NCI-H1417 (cell line): ENCODE measurements at places on chromosomes 1 and 21.

DNA sequence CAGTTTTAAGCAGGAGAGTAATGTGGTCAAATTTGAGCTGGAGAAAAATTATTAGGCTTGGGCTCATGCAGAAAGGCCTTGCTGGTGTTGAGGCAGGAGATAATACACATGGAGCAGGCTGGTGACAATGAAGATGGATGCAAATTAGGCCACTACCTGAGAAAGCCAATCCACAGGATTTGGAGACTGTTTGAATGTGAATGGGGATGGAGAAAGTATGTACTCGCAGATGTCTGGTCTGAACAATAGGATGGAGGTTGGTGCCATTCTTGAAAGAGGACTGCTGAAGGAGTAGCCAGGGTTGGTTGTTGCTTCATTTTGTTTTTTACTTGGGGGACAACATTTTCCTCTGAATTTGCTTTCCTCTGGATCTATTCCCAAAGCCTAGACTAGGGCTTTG, 8.0 kb upstream of the KIRREL1 start:
- DNase-seq: no peak

DNA sequence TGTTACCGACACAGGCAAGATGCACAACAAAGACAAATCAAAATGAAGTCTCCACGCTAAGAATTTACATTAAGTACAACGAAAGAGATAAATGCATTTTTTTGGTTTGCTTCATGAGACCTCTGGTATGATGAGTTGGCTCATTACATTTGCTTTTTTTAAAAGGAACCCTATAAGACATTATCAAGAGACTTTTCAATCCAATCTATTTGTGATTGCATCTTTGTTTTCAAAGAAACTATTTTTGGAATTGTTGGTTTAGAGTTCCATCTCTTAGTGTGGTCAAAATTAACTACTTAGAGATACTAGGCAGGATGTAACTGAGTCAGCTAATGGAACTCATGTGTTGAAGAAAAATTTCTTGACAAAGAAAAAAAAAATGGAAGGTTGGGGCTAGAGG, 200.1 kb downstream of the ZC3H11B start:
- no peak for DNase-seq

GRCh38 chr1:12359359-12360133, 129.7 kb downstream of the VPS13D start:
- no peak for DNase-seq

DNA sequence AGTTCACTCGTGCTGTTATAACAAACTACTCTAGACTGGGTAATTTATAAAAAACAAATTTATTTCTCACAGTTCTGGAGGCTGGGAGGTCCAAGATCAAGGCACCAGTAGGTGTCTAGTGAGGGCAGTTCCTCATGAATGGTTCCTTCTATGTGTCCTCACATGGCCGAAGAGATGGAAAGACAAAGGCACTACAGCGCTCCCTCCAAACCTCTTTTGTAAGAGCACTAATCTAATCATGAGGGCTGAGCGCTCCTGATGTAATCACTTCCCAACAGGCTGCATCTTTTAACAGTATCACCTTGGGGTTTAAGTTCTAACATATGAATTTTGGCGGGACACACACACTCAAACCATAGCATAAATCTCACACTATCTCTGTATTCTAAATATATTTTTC, 54.0 kb upstream of the KANK4 start:
- DNase-seq: no peak

DNA sequence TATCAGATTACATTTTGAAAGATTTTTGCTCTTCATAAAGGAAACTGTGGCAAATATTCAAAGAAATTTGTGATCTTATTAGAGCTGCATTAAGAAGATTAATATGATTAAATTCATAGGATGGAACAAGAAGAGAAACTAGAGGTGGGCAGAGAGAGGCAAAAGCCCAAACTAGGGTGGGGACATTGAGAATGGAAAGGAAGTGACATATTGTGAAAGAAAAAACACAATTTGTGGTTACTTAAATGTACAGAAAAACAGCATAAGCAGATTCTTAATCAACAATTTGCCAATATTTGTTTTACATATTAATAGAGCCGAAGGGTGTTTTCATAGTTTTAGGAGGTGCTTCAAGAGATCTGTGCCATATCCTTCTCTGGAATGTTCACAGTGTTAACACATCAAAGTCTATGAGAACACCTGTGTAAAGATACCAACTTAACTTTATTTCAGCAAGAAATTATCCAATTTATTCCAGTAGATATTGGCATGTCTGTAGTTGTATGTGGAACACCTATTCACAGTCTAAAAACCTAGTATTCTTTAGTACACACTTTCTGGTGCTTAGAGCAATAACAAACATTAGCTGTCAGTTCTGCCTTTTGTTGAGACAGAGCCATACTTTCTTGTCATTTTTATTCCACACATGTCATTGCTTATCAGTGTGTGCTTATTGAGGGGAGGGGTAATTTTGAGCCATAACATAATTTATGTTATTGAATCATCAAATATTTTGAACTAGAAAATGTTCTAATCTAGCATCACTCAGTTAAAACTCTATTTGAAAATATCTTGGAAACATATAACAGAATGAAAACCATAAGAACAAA, 401.5 kb downstream of the PTPRC start:
- DNase-seq: no peak

- DNase-seq: no peak
Measured at GRCh38 chr1:172185996-172186395, 234.5 kb upstream of the C1orf105 start.

DNA sequence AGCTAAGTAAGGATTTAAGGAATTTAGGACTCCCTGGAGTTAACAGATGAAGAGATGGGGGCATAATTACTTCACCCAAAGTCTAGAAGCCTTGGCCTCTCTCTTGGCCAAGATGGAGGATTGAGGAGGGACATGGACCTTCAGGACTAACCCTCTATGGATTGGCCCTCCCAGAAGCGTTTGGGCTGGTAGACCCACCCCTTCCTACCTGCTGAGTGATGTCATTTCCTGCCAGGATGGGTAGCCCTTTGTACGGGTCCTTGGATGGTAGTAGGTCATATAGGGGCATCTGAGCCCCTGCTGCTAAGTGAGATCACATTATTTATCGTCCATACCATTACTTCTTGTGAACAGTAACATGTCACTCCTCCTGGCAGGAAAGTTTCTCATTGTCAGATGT, 17.7 kb downstream of the LURAP1 start:
- no peak for DNase-seq

GRCh38 chr1:25634896-25635295, 18.3 kb downstream of the MAN1C1 start:
- DNase-seq: no peak

GRCh38 chr1:31904339-31905092, 33.7 kb downstream of the PTP4A2 start:
- no peak for DNase-seq

GRCh38 chr1:35377555-35377954, 109.0 kb downstream of the ZMYM4 start:
- no peak for DNase-seq

DNA sequence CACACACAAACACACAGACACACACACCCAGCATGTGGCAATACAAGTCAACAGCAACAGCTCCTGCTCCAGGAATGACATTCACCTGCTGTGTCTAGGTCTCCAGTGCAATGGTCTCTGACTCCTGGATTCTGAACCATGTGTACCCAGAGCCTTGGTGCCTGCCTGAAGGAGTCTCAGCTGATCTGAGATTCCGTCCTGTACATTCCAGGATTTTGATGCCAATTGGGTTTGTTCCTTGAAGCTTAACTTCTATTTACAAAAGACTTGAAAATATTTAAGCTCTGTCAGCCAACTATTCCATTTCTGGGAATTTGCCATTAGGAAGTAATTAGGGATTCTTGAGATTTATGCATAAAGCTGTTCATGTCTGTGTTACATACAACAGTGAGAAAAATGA, 85.4 kb upstream of the LRRC8D start:
- DNase-seq: no peak

DNA sequence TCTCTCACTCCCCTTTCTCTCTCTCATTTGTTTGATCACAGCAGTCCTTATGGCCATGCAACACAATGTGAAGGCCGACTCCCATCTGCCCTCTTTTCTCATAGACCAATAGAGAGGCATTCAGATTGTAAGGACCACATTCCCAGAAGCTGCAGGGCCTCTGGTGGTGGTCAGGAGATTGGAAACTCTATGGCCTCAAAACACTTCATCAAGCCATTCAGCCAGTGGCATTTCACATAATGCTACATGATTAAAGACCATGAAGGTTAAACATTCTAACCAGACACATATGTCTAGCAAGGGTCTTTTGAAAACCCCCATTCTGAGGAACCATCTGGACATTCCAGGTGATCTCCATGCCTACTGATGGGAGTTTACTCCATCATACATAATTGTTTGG, 769.5 kb upstream of the CXADR start:
- no peak for DNase-seq

DNA sequence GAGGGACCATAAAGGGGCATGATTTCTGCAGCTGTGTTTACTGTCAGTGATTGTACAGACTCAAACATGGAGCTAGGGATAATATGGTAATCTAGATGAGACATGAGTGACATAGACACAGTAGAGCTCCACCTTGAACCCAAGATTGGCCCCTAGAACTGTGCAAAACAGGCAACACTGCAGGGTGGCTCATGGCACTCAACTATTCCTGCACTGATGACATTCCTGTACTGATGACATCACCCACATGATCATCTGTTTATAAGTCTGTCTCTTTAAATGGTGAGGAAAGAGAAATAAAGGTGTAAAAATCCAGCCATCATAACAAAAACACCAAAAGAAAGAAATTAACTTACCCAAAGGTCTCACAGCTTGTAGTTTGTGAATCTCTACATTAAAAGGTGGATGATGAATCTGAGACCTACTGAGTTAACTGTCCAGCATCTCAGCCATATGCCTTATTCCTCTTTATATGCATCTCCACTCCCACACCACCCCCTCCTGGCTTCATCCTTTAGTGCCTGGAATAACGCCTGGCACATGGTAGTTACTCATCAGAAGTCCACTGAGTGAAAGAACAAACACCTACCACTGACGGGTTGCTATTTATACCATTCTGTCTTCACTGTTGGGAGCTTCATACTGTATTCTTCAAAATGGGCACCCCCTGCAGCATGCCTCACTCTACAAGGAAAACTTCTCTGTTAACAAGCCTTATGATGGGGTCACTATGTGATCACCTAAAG, at the start of gene LRRC53:
Gene LRRC53, minus strand, starts transcription at position 442 of the 746 bp plus-strand sequence. CDS start 29,262 bp downstream, outside the sequence.
- no peak for DNase-seq

- no peak for DNase-seq
Measured at GRCh38 chr1:30194741-30195423, 528.5 kb downstream of the MATN1 start.

DNA sequence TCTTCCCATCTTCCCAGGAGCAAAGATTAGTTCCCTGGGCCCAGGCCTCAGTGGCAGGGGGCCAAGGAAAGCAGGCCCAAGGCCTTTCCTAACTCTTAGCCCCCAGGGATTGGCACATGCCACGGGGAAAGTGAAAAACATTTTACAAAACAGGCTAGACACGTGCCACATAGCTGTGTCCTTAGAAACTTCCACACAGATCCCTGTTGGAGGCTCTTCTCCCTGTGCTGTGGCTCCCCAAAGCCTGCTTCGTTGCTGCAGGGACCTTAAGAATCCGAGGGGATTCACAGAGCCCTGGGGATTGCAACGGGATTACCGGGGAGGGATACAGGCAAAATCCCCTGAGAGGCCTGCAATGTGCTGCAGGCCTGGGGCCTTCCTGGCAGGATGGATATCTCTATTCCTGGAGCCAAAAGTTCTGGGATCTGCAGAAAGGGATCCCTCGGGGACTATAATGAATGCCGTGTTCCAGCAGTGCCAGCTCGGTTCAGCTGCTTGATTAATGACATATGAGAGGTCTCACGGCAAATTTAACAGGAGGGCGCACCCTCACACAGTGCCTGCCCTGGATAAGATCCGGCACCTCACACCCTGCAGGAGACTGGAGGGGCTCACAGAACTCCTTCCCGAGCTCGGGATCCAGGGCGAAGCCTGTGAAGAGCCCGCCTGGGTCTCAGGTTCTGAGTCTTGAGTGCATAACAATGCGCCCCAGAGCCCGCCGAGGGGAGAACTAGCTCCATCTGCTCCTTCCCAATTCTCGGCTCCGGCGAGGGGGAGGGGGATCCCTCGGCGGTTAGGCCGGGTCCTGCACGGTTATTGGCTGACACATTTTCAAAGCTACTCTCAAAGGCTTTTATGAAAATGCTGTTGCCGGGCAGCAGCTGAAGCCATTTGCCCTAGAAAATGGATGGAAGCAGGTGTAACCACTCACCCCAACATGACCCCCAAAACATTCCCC, 15.3 kb upstream of the RGS8 start:
- peak; percentile 79 for DNase-seq

- no peak for DNase-seq
Measured at GRCh38 chr1:221083902-221084301, 204.7 kb downstream of the HLX start.

GRCh38 chr1:118842452-118843201, 145.5 kb downstream of the TBX15 start:
- DNase-seq: peak; percentile 71

DNA sequence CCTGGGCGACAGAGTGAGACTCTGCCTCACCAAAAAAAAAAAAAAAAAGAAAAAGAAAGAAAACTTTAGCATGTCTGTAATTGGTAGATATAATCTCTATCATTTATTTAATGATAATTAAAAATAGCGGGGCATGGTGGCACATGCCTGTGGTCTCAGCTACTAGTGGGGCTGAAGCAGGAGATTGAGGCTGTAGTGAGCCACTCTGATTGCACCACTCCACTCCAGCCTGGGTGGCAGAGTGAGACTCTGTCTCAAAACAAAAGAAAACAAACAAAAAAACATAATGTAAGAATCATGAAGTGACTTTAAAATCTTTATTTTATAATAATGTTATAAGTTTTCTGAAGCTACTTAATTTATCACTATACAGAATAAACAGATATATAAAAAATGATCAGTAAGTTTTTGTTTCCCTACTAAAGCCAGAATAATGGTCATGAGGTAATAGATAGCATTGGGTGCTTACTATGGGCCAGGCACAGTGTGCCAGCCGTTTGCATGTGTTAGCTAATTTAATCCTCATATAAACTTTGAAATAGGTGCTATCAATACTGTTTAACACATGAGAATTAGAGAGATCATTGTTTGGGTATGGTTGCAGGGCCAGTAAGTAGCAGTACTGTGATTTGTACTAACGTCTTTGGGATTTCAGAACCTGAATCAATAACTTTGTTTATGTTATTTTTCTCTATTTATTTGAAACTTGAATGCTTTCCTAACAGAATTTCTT, 23.8 kb downstream of the CLIC4 start:
- no peak for DNase-seq
